Iris pigment epithelial cell (primary cell): ENCODE measurements at places on chromosomes 11 and 22.

DNA sequence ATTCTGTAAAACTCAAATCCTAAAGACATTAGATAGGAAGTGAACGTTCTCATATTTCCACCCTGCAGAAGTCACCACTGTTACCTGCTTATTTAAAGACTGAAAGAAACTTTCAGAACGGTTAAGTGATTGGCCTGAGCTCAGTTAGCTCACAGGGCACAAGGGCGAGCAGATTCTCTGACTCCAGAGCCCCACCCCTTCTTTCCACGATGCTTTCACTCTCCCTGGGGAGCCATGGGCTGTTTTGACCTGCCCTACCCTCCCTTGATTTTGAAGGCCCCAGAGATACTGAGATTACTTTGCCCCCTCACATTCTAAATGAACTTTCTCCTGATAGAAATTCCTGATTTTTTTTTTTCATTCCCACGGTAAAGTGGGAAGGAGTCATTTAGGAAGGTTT, 33.9 kb downstream of the ARHGAP1 start:
- no peak for DNase-seq

DNA sequence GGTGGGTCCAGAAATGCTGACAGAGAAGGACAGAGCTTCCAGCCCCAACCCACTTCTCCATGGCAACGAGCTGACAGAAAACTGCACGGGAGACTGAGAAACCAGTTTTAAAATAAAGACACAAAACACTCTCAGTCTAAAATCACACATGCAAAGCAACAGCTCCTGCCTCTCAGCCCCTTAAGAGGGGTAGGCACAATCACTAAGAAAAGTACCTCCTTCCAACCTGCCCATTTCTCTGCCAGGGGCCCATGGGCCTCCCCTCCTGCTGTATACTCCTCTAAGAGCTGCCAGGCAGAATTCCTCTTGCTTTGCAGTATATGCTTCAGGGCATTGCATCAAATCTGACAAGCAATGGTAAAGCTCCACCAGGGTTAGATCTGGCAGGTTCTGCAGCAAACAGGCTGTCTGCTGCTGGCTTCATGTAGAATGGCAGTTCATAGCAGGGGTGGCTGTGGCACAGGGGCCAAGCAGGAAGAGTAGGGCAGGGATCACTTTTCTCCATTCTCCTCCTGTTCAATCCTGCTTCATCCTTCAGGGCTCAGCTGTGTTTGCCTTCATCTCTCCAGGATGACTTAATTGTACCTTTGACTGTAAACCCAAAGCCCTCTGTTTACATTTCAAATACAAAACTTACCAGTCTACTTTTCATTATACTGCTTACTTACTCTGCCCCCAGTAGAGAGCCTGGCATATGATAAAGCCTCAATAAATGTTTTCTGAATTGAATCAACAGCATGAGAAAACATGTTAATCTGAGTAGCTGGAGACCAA, 77.7 kb downstream of the KCNC1 start:
- DNase-seq, result no peak

DNA sequence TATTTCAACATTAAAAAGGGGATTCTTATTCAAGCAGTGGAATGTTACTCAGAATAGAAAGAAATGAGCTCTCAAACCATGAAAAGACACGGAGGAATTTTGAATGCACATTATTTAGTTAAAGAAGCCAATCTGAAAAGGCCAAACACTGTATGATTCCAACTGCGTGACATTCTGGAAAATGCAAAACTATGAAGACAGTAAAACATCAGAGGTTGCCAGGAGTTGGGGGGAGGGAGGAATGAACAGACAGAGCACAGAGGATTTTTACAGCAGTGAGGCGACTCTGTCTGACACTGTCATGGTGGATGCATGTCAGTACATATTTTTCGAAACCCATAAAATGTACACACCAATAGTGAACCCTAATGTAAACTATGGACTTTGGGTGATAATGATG, 22.9 kb upstream of the THY1 start:
- no peak for DNase-seq

GRCh38 chr22:25410849-25411248, 153.6 kb upstream of the GRK3 start:
- DNase-seq, result no peak

GRCh38 chr11:69641681-69642548, 959 bp downstream of the CCND1 start:
- DNase-seq, result no peak

DNA sequence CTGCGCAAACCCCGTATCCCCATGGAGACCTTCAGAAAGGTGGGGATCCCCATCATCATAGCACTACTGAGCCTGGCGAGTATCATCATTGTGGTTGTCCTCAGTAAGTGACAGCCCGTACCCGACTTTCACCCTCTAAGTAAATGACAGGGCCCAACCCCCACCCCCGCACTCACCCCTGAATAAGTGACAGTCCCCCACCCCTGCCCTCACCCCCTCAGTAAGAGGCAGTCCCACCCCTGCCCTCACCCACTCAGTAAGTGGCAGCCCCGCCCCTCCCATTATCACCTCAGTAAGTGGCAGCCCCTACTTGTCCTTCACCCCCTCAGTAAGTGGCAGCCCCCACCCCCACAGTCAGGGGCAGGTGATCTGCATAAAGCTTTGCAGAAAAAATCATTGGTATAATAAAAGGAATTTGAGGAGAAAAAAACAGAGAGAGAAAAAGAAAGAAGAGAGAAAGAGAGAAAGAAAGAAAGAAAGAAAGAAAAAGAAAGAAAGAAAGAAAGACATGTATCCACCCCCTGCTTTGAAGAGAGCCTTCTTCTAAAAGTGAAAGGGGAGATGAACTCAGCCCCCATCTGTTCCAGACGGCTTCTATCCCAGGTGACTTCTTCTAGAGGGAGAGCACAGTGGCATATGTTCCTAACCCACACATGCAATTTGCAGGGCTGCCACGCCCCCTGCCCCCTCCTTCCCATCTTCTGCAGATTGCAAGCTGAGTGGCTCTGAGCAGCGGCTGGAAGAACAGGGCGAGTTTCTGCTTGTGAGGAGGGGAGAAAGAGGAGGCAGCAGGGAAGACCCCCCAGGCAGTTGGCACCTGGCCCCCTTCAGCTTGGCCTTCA, 12.5 kb upstream of the SMIM35 start:
- DNase-seq, result no peak

GRCh38 chr11:75262961-75263852, 22.6 kb downstream of the TPBGL start:
- no peak for DNase-seq

GRCh38 chr11:76161261-76161961, 44.9 kb downstream of the WNT11 start:
- peak; percentile 9 for DNase-seq

- DNase-seq, result no peak
Observed at GRCh38 chr11:76578654-76579055, 91.9 kb downstream of the LRRC32 start.

DNA sequence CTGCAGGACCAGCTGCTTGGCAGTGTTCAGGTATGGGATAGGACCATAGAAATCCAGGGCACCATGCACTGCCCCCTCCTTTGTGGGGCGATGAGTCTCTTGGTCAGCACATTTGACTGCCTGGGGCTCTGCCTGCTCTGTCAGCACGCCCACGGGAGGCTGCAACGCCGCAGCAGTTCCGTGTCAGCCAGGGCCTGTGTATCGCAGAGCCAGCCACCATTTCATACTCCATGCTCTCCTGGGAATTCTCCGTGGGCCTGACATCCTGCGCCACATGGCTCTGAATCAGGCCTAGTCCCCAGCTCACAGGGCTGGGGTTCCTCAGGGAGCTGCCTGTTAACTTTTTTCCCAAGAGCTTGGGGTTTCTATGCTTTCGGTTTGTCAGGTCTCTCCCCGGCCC, 16.9 kb upstream of the RELT start:
- no peak for DNase-seq

GRCh38 chr11:64772303-64773018, 5.9 kb downstream of the SF1 start:
- DNase-seq, result no peak

GRCh38 chr22:36781656-36782627, 6.0 kb upstream of the IFT27 start:
- DNase-seq, result peak; percentile 92

GRCh38 chr11:36065436-36065835, 121.6 kb downstream of the LDLRAD3 start:
- peak; percentile 92 for DNase-seq

- no peak for DNase-seq
Observed at GRCh38 chr11:120695426-120695825, 183.9 kb downstream of the GRIK4 start.

DNA sequence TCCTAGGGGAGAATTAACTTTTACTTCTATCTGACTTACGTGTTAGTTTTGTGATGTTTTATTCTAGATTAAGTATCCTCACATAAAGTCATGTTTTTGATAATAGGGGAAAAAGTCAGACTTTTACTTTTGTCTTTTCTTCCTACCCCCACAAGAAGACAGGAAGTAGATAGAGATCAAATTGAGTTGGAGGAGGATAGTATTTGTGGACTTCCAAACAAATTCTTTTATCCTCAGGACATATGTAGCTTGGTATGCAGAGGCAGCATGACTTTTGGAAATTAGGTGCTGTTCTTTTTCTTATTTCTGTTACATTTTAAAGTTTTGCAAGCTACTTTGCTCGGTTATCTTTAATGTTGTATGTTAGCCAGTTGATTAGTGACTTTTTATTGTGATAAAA, 61.4 kb downstream of the MTMR3 start:
- DNase-seq, result no peak

DNA sequence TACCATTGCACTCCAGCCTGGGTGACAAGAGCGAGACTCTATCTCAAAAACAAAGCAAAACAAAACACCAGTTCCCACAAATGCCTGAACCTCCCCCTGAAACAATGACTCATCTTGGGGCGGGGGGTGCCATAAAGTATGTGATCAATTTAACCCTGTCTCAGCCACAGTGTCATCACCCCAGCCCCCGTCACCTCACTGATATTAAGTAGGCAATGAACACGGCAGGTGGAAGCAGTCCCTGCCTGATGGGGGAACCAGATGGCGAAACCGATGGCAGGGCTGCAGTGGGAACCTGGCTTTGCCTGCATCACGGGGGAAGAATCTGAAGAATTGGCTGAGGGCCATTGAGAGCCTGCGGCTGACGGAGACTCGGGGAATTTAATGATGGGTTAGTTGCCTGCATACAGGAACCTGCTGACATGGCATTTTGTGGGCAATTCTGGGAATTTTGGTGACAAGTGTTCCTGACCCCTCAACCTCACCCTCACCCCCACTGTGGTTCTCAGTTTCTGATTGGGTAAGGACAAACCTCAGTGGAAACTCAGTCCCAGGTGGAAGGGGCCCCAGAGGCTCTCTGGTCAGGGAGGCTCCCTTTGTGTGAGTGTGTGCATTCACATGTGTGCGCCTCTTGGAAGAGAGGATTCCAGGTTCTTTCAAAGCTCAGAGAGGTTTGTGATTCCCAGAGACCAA, 39.1 kb upstream of the SHISAL1 start:
- peak; percentile 87 for DNase-seq

- peak; percentile 77 for DNase-seq
Observed at GRCh38 chr11:85815186-85815931, 4.4 kb upstream of the SYTL2 start.

- no peak for DNase-seq
Observed at GRCh38 chr11:923691-924405, 1.8 kb upstream of the AP2A2 start.

DNA sequence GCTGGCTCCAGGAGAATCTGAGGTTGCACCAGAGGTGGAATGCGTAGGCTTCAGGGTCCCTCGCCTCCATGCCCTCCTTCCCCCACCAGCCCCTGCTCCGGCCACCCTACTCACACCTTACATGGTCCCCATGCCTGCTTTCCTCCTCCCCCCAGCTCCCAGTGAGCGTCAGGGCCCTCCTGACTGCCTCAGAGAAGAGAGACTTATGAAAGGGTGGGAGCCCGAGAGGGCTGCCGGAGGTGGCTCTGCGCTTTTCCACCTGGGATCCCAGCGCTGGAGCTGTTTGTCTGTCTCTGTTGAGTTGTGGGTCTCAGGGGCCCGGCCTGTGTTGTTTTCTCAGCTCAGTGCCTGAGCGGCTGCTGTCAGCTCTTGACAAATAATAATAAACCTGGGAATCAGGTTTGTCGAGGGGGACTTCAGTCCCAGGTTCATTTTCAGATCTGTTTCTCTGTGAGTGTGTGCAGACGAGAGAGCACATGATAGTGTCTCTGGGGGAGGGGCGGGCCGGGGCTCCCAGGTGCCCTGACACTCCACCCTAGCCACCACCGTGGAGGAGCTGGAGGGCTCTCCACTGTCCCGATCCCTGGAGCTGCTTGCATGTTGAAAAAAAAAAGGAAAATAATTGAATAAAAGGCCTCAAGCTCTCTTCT, 153.7 kb downstream of the FEZ1 start:
- no peak for DNase-seq

DNA sequence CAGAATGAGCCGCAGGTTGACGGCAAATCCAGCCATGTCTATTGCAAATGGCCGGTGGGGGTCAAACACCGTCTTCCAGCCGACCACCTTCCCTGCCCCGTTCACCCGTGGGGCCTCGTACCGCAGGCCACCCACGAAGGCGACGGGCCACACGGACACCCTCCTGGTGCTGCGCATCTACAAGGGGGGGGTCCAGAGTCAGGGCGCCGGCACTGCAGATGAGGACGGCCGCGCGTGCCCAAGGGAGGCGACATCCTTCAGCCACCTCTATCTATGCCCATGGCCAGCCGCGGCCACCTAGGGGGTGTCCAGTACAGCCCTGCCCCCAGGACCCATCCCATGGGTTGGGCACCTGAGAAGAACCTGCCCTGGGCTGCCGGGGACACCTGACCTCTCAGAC, 29.2 kb downstream of the B3GAT1 start:
- no peak for DNase-seq

DNA sequence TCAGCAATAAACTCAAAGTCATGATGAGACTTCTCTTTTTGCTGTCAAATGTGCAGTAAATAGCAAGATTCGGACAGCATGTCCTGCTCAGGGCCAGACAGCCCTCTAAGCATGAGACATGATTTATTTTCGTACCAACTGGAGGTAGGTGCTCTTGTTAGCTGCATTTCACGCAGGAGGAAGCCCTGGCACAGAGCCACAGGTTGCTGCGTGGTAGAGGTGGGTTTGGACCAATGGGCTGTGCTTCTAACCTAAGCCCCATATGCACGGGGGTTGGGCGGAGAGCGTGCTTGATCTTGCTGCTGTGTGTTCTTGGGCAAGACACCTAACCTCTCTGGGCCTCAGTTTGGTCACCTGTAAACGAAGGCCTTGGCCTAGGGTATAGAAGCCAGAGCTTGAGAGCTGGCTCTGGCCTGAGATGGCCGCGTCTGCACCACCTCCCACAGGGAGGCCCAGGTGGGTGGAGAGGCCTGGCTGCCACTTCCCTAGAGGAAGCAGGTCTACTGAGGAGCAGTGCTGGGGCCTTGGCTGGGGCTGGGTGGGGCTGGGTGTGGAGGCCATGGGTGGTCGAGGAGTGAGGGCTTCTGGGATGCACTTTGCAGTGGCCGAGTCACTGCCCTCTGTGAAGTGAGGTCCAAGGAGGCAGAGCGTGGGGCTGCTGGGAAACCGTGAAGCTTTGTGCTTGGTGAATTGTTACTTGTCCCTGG, 38.5 kb upstream of the GRAMD4 start:
- DNase-seq, result no peak

- DNase-seq, result no peak
Observed at GRCh38 chr22:35037089-35037488, 28.9 kb upstream of the ISX start.

- DNase-seq, result peak; percentile 21
Observed at GRCh38 chr11:38060920-38061319, 1462.9 kb upstream of the RAG2 start.

- no peak for DNase-seq
Observed at GRCh38 chr22:44878483-44879300, 126.3 kb downstream of the ARHGAP8 start.
